ENCODE measurements at places on chromosomes 7 and 10.

GRCh38 chr7:19574131-19574530 lies 134.7 kb downstream of the POLR1F start:
- no peak for DNase-seq

DNA sequence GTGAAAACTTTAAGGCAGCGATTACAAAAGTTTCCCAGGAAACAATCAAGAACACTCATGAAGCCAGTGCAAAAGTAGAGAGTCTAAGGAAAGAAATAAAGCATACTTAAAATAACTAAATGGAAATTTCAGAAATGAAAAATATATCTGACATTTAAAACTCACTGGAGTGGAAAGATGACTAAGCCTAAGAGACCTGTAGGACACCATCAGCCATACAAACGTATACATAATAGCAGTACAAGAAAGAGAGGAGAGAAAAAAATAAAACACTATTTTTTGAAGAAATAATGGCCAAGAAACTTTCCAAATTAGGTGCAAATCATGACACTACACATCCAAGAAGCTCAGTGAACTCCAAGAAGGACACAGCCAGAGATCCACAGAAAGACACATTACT lies 5.4 kb upstream of the AKR1D1 start:
- no peak for DNase-seq

DNA sequence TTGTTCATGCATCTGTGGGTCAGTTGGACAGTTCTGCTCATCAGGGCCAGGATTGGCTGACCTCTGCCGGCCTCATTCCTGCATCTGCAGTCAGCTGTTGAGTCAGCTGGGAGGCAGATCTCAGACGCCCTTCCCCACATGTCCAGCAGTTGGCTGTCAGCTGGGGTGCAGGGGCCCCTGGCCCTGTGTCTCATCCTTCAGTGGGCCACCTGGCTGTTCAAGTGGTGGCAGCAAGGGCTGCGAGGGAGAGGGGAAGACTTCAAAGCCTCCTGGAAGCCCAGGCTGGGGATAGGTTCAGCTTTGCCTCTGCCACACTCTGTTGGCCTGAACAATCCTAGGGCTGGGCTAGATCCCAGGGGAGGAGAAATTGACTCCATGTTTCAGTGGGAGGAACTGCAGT lies 33.2 kb downstream of the TACR2 start:
- DNase-seq: no peak

DNA sequence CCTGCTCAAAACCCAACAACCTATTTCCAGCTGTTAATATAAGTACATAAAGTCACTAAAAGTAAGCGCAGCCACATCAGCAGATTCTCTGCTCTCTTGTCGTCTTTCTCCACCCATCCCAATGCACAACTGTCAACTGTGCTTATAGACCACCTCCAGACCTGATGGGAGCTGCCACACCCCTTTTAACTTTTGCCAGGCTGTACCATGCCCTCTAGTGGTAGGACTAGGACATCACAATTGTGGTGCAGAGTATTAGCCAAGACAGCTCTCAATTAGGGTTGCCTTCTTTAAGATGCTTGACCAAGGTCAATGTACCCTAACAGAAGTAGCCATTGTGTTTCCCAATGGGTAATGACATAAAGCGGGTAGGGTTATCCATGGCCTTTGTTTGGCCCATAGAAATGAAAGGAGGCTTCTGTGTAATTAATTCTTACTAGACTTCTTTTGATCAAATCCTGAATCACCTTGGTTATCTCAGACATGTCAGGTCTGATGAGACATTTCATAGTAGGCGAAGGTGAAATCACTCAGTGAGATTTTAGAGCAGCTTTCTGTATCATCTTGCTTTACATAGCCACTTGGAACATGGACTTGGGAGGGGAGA lies 68.1 kb downstream of the SCRN1 start:
- no peak for DNase-seq

DNA sequence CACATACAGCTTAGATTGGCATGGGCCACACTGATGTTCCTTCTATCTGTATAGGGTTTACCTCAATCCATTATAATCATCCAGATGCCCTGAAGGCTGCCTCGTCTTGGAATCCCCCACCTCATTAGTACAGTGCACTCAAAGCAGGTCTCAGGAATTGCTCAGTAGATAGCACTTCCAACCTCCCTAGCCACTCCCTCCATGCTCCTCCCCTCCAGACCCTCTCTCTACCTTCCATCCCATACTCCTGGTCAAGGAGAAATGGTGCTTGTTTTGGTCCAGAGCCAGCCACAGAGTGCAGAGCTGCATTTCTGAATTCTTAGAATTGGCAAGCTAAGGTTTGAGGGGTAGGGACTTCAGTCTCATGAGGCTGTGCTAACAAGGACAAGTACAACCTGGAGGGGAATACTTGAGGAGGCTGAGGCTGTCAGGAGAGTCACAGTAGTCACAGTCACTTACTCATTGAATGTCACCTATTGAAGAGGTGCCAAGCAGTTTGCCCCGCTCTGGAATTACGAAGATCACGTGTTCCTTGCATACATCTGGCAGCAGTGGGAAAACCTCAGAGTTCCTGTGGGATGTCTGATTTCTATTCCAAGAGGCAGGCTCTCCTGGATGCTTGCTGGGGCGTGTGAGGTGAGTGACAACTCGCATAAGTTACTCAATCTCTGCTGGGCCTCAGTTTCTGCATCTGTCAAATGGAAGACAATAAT lies 60.7 kb upstream of the ZNF746 start:
- no peak for DNase-seq

DNA sequence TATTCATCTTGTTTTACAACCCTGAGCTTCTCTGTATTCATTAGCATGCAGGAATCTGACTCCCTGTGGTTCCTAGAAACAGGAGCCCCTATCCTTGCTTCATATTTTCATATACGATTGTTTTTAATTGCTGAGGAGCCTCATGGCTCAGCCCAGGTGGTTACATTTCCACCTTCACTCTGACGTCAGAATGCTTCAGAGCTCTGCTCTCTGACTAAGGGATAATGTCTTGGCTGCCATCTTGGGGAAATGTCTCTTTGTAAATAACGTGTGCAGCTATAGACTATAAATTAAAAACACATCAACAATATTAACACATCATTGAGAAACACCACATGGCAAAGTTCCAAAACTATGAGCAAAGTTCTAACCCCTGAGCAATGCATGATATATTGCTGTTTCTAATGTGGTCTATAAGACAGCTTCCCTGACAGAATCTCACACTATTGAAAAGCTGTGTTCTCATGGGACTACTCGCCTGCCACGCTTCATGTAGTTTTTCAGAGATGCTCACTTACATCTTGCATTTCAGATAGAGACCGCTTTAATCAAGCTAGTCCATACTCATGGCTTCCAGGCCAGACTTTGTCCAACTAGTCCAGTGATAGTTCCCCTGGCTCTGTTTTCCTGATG lies 227.0 kb downstream of the SORCS3 start:
- DNase-seq: no peak

DNA sequence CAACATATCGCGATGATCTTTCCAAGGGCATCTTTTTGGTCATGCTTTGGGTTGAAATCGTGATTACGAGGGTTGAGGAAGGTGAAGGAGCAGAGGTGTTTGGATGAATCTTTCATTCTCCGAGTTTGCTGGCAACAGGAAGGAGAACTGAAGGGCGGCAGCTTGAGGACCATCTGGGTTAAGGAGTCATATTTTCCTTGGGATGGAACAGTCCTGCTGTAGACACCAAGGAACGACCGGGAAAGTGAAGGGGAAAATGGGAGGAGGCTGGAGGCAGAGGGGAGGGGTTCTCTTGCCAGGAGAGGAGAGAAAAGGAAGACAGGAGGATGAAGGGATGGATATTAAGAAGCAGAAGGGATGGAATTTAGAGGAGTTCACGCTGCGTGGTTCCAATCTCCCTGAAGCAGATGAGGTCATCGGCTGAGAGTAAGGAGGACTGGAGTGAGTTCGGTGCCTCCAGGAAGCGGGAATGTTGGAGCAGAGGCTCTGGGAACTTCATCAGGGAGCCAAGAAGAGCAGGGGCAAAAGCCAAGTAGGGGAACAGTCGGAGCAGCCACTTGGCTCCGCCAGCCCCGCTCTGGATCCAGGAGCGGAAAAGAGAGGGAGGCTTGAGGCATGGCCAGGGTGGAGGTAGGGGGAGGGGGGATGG lies 116.6 kb upstream of the GALNT17 start:
- DNase-seq: no peak

DNA sequence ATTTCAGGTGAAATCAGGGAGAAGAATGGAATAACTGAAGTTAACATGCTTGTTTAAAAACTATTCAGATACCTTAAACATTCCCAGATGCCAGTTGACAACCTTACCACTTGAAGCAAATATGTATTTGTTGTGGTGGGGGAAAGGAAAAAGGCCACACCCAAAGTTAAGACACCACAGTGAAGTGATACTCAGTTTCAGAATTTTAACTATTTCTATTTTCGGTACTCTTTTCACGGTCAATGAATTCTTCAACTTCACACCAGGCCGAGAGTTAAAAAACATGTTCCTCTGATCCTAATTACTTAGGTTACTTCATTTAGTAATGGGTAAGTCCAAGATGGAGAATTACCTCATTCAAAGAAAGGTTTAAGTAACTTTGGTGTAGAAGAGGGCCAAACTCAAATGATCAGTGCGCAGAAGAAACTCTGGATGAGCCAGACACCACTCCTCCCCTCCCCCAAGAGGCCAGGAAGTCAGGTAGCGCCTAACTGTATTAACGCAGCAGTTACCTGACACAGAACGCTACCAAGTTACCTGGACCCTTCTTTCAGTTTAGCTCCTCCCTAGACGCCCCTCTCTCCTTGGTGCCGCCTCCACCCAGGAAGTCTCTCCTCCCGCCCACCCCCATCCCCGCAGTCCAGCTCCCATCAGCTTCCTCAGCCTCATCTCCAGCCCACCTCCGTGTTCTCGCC lies 700 bp downstream of the MTPN start:
- DNase-seq: no peak

DNA sequence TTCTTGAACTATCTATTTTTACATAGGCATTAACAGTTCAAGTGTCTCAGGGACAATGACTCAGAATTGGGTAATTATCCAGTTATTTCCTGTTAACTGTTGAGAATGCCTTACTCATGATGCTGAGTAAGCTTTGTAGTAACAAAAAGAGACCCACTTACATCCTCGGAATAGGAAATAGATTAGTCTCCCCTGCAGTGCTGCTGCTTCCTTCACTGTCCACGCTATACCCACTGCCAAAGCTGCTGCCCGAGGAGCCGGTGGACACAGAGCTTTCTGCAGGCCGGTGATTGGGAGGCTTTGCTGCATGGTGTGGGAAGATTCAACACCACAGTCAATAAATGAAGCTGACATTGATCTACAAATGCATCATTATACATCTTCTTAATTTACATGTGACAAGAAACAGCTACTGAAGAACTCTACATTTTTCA lies 357.1 kb downstream of the PCLO start:
- DNase-seq: peak; percentile 31

DNA sequence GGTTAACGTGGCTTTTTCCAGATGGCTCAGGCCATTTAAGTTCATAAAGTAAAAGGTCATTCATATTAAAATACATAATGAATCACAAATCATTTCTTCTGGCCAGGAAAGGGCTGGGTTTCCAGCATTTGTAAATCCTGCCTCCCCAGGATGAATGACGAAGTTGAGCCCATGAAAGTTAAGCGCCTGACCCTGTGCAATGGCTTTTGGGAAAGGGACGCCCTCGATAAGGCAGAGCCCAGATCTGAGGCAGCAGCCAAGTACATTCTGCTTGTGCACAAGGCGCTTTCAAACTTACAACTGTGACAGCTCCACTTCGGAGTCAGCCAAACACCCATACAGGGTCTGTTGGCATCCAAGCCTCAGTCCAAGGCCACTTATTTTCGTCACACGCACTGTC lies 2.8 kb downstream of the GIMAP6 start:
- no peak for DNase-seq

DNA sequence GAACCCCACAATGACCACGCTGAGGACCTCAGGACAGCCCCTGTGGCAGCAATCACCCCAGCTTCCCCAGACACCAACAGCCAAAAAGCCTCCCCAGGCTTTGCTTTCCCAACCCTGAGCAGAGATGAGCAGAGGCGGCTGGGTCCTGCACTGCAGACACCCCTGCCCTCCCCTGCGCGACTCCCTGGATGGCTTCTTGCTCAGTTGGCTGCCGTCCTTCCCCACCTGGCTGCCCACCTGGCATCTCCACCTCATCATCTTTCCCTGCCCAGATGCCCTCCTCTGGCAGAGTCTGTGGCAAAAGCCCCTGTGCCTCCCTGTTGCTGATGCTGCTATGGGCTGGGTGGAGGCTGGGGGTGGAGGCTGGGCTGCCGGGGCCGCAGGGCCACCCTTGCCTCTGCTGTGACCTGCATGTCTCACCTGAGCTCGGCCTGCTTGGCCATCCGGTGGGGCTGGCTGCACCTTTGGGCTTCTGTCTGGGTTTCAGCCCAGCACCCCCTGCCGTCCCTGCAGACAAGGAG lies 567.7 kb downstream of the TCERG1L start:
- no peak for DNase-seq

GRCh38 chr7:44051611-44052220 lies 7.2 kb downstream of the DBNL start:
- no peak for DNase-seq

GRCh38 chr10:24041034-24041433 lies 167.9 kb upstream of the KIAA1217 start:
- no peak for DNase-seq

DNA sequence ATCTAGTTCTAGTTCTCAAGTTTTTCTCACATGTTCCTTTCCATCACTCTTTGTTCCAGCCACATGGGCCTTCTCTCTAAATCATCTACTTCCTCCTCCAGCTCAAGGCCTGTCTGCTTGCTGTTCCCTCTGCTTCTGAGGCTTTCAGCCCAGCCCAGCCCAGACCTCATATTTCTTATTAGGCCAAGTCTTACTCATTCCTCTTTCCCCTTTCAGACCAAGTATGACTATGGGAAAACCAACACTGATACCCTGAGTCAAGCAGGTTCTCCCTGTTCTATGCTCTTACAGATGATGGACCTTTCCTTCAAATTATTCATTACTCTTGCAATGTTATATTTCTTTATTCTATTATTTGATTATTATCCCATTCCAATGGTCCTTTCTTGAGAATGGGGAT lies 80.3 kb upstream of the SEM1 start:
- DNase-seq: no peak

- peak; percentile 12 for DNase-seq
These were observed 98.9 kb downstream of the DYNC1I1 start for GRCh38 chr7:95871075-95871848.

DNA sequence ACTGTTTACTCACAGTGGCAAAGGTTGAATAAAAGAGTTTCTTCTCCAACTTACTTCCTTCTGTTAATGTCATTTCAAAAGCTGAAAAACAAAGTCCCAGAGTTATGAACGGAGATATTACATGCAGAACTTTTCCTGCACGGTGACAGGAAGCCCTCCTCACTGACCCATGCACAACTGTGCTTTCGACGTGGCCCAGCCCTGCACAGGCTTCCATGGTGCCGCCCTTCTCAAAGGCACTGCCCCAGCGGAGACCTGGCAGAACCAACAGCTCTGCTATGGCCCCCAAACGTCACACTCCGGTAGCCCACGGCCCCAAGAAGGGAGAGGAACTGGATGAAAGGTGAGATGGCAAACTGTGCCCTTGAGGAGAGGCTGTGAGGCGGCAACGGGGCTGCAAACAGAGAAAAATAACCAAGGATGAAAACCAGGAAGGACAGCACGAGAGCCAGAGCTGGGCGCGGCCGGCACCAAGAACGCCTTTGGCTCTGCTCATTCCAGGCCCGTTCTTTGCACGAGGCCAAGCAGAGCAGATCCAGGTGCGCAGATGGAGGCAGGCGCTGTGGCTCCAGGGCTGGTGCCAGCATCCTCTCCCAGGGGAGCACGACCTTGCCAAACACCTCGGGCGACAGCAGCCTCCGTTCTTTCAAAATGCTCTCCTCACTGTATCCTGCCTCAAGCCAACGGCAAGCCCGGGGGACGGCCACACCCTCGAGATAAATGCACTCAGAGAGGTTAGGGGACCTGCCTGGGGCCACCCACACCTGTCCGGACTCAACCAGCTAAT lies 7.0 kb upstream of the FUOM start:
- no peak for DNase-seq

GRCh38 chr10:110746254-110746826 lies 102.2 kb downstream of the RBM20 start:
- DNase-seq: no peak

Measured in brain pericyte (primary cell).